ENCODE measurements at places on chromosomes 12 and 14. TPM values are rescaled to one million over a fixed set of nuclear protein-coding genes. Genes with fewer than 3 reads are reported as not detected.
A peak's percentile ranks its signal among the peaks of the same experiment; 100 is the strongest.

- DNase-seq = no peak
- H3K36me3 ChIP-seq = no peaks in the 10 kb centered on the region
- no peak overlapping the region for H3K27ac ChIP-seq
- H3K4me1 ChIP-seq = peaks cover 8% of the 10 kb centered on the region
Measured at GRCh38 chr14:83709116-83709515, 1820.8 kb upstream of the FLRT2 start.

DNA sequence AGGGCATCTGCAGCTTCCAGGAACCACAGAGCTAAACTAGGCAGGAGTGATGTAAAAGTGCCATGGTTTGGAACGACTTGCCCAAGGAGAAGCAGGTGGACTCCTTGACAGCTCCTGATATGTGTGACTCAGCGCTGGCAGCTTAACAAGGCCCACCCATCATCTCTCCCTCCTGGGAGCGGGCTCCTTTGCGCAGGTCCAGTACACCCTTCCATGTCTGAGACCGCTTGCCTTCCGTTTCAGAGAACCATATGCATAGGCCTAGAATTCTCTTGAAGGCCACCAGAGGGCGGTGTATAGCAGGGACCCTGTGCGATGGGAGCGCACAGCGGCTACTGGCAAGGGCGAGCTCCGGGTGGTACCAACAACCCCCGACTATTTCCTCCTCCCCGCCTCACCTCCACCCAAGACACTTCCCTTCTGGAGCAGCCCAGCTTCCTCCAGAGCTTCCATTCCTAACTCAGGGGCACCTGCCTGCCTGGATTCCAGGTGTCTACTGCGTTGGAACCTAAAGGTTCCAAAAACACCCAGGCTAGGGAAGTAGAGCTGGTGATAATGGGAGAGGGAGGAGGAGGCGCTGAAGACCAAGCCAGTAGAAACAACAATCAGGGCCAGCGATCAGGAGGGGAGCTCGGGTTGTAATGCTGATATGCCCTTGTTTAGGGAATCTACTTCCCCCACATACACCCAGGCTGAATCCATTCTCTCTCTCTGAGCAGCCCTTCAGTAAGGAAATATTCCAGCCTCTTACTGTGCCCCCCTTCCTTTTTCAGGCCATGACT, 6.3 kb downstream of the DHH start:
- no peak for DNase-seq
- no peaks in the 10 kb centered on the region for H3K36me3 ChIP-seq
- H3K27ac ChIP-seq = no peak overlapping the region
- H3K4me3 ChIP-seq = peak overlapping the region; percentile 45

DNA sequence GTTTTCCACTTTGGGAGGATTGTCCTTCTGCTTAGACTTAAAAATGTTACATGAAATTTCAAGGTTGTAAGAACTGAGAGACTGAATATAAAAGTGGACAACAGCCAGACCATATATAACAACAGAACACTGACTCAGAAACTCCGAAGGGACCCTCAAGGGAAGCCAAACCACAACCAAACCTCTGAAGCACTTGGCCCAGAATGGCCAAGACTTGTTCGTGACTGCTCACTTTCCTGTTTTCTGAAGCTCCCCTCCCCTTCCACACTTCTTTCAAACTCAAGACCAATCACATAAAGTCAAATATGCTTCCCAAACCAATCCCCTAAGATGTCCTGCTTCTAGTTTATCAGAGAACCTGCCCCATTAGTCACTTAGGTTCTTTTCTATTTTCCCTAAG, 13.7 kb downstream of the OR6J1 start:
- no peaks in the 10 kb centered on the region for H3K36me3 ChIP-seq
- H3K4me3 ChIP-seq = no peak overlapping the region
- DNase-seq = no peak
- no peaks in the 10 kb centered on the region for H3K4me1 ChIP-seq
- no peaks in the 10 kb centered on the region for H3K27me3 ChIP-seq

GRCh38 chr12:131327521-131328488, 374.1 kb downstream of the ADGRD1 start:
- no peak overlapping the region for H3K27ac ChIP-seq
- H3K4me3 ChIP-seq = no peak overlapping the region

DNA sequence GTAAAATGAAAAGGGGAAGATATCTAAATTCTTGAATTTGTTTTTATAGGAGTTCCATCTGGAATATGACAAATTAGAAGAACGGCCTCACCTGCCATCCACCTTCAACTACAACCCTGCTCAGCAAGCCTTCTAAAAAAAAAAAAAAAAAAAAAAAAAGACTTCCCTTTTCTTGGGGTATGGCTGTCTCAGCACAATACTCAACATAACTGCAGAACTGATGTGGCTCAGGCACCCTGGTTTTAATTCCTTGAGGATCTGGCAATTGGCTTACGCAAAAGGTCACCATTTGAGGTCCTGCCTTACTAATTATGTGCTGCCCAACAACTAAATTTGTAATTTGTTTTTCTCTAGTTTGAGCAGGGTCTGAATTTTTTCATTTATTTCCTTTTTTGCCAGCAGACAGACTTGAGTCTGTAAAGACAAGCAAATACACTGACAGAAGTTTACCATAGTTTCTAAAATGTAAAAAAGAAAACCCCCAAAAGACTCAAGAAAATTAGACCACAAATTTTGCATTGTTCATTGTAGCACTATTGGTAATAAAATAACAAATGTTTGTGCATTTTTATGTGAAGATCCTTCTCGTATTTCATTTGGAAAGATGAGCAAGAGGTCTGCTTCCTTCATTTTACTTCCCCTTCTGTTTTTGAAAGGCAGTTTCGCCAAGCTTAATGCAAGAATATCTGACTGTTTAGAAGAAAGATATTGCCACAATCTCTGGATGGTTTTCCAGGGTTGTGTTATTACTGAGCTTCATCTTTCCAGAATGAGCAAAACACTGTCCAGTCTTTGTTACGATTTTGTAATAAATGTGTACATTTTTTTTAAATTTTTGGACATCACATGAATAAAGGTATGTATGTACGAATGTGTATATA, 12.1 kb upstream of the KCNMB4 start:
- DNase-seq = no peak
- no peaks in the 10 kb centered on the region for H3K36me3 ChIP-seq
- H3K27ac ChIP-seq = no peak overlapping the region
- no peak overlapping the region for H3K4me3 ChIP-seq

DNA sequence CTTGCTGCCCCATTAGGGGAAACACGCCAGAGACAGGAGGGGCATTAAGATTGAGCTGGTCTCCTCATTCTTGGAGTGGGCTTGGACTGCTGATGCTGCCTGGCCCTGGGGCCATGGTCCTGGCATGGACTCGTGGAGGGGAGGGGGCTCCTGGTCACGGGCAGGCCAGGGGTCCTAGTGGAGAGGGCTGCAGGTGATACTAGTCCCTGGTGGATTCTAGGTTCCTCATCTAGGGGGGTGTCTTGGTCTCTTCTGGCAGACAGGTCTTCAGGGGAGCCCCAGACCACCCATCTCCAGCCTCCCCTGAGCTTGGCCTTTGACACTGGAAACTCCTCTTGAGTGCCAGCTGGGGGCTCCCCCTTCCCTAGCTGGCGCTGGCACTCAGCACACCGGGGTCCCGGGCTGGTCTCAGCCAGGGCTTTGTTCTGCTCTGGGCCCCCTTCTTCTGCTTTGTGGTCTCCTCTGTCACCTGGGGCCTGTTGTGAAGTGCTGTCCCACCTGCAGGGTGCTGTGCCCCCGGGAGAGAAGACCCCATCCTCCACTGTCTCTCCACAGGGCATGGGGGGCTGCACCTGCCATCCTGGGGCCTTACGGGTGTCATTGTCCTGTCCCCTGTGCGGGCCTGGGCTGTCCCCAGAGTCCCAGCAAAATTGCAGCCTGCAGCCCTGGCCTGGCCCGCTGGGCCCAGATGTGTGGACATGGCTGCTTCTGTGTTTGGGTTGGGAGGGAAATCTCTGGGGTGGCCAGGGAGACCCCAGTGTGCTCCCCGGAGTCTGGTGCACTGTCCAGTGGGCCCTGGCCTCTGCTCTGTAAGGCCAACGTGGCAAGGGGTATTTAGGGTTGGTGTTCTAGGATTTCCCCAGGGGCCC, 2.3 kb downstream of the KIF26A start:
- no peaks in the 10 kb centered on the region for H3K36me3 ChIP-seq
- peaks cover 18% of the 10 kb centered on the region for H3K27me3 ChIP-seq
- peak overlapping the region; percentile 67 for H3K4me3 ChIP-seq

DNA sequence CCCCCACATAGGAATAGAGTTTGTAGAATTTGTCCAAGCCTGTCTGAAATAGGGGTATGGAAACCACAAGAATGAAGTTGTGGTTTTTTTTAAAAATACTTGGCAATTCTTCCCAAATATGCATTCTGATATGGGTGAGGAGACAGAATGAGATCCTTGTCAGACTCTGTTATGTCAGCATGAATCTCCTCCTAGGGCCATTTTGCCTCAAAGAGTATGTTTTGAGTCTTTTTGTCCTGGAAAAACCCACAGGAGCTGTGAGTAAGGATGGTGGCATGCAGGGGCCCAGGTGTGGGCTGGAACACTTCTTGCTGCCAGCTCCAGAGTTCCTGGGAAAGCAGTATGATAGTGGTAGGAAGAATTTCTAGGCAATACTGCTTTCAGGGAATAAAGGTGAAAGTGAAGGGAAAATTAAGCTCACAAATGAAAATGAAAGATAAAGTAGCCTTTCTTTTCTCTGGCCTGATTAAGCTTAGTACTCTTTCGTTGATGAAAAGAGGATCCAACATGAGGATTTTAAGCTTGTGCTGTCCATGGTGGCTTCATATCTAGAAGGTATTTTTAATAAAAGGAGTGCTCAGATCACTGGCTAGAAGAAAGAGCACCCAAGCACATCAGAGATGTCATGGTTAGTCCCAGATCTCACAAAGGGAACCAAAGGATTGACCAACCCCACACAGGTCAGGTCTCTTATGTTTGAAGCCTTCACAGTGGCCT, 130.8 kb downstream of the LLPH start:
- H3K27ac ChIP-seq = no peak overlapping the region
- H3K27me3 ChIP-seq = no peaks in the 10 kb centered on the region
- no peaks in the 10 kb centered on the region for H3K4me1 ChIP-seq
- H3K36me3 ChIP-seq = no peaks in the 10 kb centered on the region
- DNase-seq = no peak
- no peak overlapping the region for H3K4me3 ChIP-seq

MIPOL1 gene
- 23.9 TPM for total RNA-seq

SIX6 gene
- not detected for total RNA-seq
